ENCODE measurements at places on chromosomes 1 and 21. TPM values are rescaled to one million over a fixed set of nuclear protein-coding genes. Genes with fewer than 3 reads are reported as not detected.

The KCNT2 gene
- total RNA-seq = 12.6 TPM

- DNase-seq = no peak
Observed at GRCh38 chr1:48898894-48899293, 122.2 kb upstream of the BEND5 start.

The GPR37L1 gene
- not detected for total RNA-seq

- DNase-seq = no peak
Observed at GRCh38 chr1:224506141-224506814, 71.7 kb upstream of the WDR26 start.

The FAM78B gene
- total RNA-seq = 1.8 TPM

GRCh38 chr1:177799746-177800145 lies 170.1 kb downstream of the SEC16B start:
- DNase-seq = no peak

DNA sequence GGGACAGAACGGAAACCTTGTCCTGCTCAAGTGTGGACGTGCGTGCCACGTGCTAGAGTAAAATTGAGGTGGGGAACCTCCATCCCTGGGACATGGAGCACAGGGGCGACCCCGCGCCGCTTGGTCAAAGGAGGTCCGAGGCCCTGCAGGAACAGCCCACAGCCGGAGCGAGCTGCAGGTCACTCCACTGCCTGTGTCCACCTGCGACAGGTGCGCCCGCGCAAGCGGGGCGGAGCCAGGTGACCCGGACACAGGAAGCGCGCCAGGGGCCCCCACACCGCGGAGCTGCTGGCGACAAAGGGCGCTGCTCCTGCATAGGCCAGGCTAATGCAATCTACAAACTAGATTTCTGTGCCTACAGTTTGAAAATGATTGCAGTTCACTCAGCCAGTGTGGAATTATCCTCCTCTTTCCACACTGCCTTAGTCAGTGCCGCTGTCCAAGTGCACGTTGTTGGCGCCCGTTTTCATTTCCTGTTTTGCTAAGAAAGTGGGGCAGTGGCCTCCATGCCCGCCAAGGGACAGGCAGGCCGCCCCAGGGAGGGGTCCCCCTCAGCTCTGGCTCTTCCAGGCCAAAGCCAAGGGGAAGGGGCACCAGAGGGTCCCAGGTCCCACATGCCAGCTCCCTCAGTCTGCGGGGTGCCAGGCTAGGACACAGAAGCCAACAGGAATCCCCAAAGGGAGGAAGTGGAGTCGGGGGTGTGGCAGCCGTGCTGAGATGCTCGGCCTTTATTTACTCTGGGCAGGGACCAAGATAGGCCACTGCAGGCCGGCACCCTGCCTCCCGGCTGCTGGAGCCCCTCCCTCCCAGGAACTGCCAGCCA lies 4.3 kb upstream of the NADK start:
- DNase-seq = peak; percentile 56

The MYBPH gene
- total RNA-seq = not detected

DNA sequence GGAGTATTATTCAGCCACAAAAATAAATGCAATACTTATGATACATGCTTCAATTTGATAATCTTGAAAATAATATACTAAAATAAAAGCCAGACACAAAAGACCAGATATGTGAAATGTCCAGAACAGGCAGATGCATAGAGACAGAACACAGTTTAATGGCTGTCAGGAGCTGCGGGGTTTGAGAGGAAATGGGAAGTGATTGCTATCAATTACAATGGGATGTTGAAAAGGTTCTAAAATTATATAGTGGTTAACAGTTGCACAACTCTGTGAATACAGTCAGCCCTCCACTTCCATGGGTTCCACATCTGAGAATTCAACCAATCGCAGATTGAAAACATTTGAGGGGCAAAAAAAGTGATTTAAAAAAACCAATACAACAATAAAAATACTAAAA lies 54.0 kb downstream of the LTN1 start:
- no peak for DNase-seq

The HPDL gene
- total RNA-seq = not detected

DNA sequence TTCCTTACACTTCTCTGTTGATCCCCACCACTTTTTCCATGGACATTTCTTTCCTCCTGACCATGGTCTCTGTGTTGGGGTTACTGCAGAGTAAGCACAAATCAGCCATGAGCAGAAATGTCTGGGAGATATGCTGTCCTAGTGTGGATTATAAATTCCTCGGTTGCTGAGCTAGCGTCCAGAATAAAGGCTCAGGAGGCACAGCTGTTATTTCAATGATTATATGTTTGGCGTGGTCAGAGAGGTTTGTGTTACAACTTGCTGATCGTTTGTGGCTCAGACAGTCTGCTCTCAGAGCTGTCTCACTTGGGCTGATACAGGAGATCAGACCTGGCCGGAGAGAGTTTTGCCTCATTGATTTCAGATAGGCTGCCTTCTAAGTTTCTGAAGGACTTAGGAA lies 37.5 kb upstream of the LAMC2 start:
- no peak for DNase-seq

The GNPAT gene
- total RNA-seq = 31.0 TPM

- no peak for DNase-seq
Observed at GRCh38 chr1:154414606-154415005, 9.5 kb downstream of the IL6R start.

DNA sequence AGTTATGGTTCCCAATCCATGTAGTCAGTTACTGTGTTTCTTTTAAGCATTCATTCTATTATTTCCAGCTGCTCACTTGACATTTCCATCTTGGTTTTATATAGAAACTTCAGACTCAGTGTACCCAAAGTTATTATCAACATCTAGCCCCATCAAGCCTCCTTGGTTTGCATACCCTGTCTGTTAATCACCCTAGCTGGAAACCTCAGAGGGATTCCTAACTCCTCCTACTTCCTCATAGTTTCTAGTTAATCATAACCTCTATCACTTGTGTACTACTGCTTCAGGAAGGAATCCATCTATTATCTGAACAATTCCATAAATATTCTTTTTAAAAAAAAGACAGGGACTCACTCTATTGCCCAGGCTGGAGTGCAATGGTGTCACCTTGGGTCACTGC lies 293.3 kb downstream of the SDCCAG8 start:
- no peak for DNase-seq

GRCh38 chr1:54310439-54311328 lies 95.5 kb downstream of the SSBP3 start:
- DNase-seq = no peak

DNA sequence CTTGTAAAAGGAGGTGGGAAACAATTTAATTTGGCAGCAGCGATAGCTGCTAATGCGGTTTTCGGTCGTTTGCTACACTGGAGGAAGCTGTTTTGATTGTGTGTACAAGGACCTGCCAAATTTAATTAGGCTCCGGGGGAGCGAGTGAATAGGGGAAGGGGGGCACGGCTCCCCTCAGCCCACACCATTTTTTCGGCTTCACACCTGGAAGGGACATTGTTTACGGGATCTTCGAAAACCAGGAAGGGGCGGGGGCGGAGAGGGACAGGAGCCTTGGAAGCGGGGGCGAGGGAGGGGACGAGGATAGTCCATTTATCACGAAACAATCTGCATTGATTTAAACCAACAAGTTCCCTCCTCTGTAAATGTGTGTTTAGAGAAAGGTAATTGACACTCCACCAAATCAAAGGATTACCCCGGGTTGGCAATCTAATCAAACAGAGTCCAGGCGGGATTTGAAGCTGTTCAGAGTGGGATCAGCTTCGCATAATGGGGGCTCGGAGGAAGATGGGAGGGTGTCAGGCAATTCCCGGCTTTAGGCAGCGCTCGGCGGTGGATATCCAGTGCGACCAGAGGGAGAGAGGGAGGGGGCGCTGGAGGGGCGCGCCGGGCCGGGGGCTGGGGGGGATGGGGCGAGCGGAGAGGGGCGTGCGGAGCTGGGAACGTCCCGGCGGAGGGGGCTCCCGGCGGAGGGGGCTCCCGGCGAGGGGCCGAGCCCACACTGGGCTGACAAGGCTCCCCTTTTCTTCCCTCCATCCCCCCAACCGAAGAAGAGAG lies 9.8 kb downstream of the PAX7 start:
- DNase-seq = no peak

The CLDN17 gene
- total RNA-seq = not detected

GRCh38 chr1:217090060-217090911 lies 367.1 kb upstream of the ESRRG start:
- DNase-seq = no peak

DNA sequence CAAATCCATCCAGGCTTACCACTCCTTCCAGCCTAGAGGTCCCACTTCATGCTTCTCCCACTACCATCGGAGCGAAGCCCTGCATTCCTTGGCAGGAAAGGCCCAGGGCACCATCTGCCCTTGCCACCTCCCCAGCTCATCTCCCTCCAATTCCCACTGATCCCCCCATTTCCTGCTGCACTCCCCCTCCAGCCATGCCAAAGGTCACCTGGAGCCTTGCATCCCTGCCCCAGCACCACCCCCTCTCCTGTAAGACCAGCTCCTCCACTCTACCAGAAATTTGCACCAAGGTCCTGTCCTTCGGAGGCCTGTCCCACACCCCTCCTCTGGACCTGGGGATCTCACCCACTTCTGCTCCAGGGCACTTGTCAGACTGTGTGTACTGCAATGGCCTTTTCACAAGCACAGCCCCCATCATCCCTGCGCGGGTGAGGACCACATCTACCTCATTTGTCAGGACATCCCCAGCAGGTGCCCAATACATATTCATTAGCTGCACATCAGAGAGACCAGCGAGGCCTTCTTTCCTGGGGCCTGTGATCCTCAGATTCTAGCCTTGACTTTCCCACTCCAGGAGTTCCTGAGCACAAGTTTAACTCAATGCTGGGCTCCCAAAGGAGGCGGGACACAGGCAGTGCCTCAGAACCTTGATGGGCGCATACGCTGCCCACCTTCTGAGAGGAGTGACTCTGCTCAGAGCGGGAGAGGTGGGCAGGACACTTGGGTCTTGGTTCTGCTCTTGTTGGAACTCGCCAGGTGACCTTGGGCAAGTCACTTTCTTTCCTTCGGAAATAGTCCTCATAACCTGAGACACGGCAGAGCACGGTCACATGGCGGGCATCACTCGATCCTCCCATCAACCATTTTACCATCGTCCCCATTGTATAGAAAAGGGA lies 49.9 kb upstream of the EDN2 start:
- DNase-seq = no peak

DNA sequence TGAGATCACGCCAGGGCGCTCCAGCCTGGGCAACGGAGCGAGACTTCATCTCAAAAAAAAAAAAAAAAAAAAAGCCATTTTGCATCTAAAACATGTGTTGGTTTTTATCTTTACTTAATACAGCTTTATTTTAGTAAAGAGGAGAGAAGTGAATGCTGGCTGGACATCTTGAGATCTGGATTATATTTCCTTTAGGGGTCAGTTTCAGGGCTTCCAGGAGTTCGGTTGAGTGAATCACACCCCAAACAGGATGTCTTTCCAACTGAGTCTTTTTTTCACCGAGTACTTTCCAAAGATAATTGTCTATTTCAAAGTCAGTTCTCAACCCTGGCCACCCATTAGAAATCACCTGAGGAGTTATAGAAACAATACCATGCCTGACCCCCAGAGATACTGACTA lies 16.6 kb upstream of the IPP start:
- no peak for DNase-seq

GRCh38 chr21:22277341-22277740 lies 1279.1 kb downstream of the NCAM2 start:
- no peak for DNase-seq

The GPR3 gene
- 0.35 TPM for total RNA-seq

The IL10RB gene
- 25.5 TPM for total RNA-seq

The CA6 gene
- not detected for total RNA-seq

- DNase-seq = peak; percentile 30
Observed at GRCh38 chr1:116881879-116882520, 27.7 kb upstream of the PTGFRN start.

DNA sequence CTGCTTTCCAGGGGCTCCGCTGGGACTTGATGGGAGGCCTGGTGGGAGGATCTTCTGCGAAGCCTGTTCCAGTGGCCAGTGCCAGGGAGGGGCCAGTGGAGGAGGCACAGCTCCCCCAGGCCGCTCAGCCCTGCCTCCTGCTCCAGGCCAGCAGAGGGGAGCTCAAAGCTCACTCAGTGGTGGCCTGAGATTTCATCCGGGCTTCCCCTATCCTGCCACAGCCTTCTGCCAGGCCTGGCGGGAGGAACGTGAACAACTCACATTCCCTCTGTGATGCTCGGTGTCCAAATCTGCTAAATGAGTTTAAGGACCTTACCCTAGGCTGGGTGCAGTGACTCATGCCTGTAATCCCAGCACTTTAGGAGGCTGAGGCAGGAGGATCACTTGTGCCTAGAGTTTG lies 3.3 kb downstream of the CLCNKB start:
- DNase-seq = no peak

- no peak for DNase-seq
Observed at GRCh38 chr1:176719447-176719846, 256.5 kb downstream of the PAPPA2 start.

DNA sequence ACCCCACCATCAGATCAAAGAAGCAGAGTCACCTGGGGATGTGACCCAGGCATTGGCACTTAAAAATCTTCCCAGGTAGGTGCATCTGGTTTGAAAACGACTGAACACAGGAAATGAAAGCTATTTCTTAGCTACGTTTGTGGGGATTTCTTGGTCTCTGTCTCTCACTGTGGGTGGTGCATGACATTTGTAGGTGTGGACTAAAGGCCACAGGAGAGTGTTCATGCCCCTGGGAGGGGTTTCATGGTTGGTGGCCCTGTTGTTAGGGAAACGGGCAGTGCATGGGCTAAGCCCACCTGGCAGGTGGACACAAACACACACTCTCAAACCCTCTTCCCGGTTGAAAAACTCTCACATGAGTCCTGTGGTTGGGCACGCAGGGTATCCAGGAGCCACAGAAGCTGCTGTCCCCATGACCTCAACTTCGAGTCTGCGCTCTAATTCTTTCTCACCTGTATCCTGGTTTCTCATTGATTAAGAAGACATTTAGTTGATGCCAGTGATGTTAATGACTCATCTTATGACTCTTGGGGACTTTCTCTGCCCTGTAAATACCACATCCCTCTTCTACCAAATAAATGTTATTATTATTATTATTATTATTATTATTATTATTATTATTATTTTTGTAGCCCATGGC lies 119.4 kb downstream of the MRPS6 start:
- DNase-seq = no peak

The WNT9A gene
- total RNA-seq = 9.8 TPM

- peak; percentile 19 for DNase-seq
Observed at GRCh38 chr1:91754348-91754747, 131.6 kb downstream of the TGFBR3 start.

- DNase-seq = no peak
Observed at GRCh38 chr1:92310185-92310597, 11.3 kb downstream of the RPAP2 start.
